Midbrain (tissue), 1 donor: ENCODE measurements at places on chromosomes 7 and 10.

DNA sequence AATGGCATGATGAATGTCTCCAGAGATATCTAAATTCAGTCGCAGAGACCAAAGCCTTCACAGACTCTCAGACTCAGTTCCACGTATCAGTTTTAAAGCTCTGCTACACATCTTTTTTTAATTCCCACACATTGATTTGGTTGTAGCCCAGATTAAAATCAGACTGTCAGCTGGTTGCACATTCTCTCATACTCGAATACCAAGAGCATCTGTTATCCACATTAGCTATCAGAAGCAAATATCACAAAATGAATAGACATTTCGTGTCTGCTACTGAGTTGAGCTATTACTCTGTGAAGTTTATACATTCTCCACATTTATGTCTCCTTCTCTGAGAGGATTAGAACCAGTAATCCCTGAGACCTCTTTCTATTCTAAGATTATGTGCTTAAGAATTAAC, 229.2 kb downstream of the GPAM start:
- DNase-seq: no peak

GRCh38 chr10:71274901-71275796, 43.9 kb upstream of the SLC29A3 start:
- no peak for DNase-seq

DNA sequence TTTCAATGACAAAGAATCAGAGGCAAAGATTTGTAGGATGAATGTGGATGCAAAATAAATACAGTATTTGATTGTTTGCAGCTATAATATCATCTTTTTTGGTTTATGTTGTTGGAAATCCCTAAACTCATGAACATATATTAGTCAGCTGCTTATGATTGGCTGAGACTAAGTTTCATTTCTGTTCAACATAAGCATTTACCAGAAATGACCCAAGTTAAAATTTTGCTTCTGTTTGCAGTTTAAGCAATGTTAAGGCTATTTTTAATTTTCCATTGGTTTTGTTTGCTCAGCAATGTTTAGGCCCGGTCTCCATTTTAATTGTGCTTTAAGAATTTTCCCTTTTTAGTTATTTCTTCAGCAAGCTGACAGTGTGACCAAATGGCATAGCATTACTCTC, 22.0 kb downstream of the GIMAP6 start:
- DNase-seq: no peak

- no peak for DNase-seq
These were observed 1.8 kb downstream of the SEPTIN7 start for GRCh38 chr7:35802649-35803048.

DNA sequence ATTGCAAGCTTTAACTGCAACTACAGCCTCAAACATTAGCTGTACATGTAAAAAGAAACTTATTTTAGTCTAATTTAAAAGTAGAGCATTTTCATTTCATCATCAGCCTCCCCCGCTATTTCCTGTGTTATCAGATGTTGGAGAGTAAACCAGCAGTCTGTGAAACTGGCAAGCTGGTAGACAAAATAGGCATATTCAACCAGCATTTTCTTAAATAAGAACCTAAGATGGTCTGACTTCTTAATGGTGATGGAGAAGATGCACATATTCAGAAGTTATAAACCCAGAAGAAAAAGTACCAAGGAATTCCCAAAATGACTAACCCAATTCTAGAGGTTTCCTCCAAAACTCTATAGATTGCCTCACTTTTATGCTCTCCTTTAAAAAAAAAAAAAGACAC, 24.9 kb downstream of the PIK3AP1 start:
- DNase-seq: no peak

GRCh38 chr10:6929148-6929830, 349.2 kb upstream of the PRKCQ start:
- DNase-seq: peak; percentile 52

- DNase-seq: no peak
These were observed 39.4 kb upstream of the RET start for GRCh38 chr10:43037440-43037839.

GRCh38 chr7:42621543-42622219, 290.2 kb downstream of the C7orf25 start:
- DNase-seq: no peak

GRCh38 chr10:96619120-96619519, 32.3 kb upstream of the TM9SF3 start:
- DNase-seq: no peak

DNA sequence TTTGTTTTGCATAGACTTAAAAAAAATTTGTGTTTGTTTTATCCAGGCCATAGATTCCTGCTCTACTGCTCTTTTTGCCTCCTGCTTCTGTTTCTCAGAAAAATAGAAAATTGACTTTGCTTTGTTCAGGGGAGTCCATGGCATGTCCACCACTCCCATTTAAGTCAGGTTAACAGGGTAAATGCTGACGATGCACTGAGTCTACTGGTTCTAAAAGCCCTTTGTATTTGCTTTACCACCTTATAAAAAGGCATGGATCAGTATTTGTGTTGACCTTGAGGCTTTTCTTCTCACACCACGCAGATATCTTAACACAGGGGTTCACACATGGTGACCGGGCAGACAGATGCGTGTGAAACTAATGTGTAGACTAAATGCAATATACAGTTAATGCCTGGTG, 139.5 kb upstream of the RHEB start:
- DNase-seq: no peak

DNA sequence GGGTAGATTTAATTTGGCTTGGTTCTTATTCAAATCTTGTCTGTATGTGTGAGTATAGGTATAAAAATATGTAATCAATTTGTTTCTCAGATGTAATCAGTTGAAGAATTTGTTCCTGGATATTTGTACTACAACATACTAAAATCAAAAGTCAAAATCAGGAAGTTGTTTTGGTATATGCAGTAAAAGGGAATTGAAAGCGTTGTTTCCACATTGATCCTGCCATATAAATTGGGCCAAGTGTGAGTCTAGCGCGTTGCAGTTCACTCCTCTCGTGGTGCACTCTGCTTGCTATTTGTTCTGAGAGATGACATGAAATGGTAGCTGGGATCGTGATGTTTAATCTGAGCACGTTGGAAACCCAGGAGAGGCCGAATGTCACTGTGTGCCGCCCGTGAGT, 55.9 kb downstream of the SHH start:
- DNase-seq: no peak

- DNase-seq: no peak
These were observed 6.9 kb downstream of the CYCS start for GRCh38 chr7:25118048-25118753.

- no peak for DNase-seq
These were observed 19.3 kb downstream of the VOPP1 start for GRCh38 chr7:55553024-55553345.

DNA sequence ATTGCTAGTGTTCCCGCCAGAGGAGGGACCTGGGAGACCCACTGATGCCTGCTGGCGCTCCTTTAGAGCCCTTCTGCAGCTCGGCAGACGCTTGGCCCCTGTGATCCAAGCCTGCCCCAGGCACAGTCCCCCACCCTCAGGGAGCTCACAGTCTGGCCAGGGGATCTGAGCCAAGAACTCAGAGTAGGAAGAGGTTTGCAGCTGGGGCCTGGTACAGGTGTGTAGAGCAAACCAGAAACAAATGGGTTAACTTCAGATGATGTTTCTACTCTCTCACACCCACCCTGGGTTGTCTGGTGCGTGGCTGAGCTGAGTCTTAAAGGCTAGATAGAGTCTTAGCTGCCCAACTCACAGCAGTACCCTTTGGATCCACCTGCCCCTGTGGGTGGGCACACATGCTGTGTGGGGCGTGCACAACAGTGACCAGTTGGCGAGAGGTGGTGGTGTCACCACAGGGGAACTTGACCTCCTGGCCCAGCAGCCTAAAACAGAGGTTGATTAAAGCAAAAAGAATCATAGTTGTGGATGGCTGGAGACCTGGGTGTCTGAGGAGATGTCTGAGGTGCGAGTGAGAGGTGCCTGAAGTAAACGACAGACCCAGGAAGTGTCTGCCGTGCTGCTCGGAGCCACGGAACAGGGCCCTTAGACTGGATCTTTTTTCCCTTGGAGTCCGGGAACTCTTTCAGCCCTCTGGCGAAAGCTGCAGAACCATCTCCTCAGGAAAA, 31.2 kb upstream of the SRGN start:
- DNase-seq: no peak

- DNase-seq: no peak
These were observed 486.3 kb downstream of the GALNT17 start for GRCh38 chr7:71618278-71618677.

DNA sequence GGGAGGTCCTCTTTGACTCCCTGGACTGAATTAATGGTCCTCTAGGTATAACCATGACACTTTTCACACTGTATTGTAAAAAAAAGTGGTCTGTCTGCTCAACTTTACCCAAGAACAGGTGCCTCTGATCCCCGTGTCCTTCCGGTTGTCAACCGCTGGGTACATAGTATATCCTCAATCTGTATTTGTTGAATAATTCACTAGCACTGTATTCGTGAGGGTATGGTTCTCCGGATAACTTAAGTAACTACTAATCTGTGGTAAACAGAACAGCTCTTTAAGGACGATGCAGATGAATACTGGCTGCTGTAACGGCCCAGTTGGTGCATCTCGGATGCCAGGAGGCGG, 472 bp upstream of the ADAM22 start:
- no peak for DNase-seq

- DNase-seq: no peak
These were observed 181.9 kb downstream of the CCDC3 start for GRCh38 chr10:12819656-12820055.

- DNase-seq: no peak
These were observed 436.8 kb upstream of the GALNT17 start for GRCh38 chr7:70694971-70695794.

DNA sequence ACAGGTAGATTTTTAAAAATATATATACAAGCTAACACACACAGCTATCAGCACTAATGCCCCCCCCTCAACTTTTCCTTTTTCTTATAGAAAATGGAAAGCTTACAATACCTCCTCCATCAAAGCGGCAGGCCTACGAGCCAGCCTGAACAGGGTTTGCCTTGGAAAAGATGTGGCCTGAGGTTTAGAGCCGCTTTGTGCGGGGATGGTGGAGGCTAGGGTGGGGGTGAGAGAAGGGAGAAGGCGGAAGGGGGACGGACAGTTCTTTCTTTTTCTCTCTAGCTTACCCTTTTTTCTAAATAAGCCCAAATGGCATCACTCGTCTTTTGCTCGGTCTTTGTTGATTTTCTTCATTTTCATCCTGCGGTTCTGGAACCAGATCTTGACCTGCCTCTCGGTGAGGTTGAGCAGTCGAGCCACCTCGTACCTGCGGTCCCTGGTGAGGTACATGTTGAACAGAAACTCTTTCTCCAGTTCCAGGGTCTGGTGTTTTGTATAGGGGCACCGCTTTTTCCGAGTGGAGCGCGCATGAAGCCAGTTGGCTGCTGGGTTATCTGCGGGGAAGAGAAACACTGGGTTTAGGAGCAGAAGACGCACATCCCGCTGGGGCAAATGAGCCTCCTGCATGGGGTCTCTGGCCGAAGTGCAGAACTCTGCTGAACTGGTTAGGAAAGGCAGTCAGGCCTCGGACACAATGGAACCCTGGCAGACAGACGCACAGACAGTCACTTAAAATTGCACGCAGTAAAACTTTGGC, 1.9 kb downstream of the HOXA9 start:
- DNase-seq: no peak
